Fibroblast of villous mesenchyme (primary cell): ENCODE measurements at places on chromosomes 7 and 10.

- DNase-seq = no peak
These were observed 1061.1 kb upstream of the GHITM start for GRCh38 chr10:83078160-83078559.

GRCh38 chr7:130918129-130919052, 184.4 kb upstream of the KLF14 start:
- DNase-seq = peak; percentile 68

- no peak for DNase-seq
These were observed 37.3 kb upstream of the ADCYAP1R1 start for GRCh38 chr7:31014826-31015225.

DNA sequence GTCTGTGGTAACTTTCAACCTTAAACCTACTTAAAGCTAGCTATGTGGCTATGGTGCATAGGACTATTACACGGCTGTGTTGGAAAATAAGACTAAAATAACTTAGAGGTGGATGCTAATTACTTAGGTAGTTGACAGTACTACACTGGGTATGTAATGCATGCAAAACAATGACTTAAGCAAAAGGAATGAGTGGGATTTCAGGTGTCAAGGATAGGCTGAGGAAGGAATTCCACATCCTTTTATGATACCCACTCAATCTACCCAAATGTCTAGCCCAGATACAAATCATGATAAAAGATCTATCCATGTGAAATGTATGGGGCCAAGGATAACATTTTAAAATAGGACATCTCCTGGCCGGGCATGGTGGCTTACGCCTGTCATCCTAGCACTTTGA, 13.9 kb downstream of the CDNF start:
- DNase-seq = no peak

- DNase-seq = no peak
These were observed 69.4 kb downstream of the TBXAS1 start for GRCh38 chr7:139898483-139898882.

DNA sequence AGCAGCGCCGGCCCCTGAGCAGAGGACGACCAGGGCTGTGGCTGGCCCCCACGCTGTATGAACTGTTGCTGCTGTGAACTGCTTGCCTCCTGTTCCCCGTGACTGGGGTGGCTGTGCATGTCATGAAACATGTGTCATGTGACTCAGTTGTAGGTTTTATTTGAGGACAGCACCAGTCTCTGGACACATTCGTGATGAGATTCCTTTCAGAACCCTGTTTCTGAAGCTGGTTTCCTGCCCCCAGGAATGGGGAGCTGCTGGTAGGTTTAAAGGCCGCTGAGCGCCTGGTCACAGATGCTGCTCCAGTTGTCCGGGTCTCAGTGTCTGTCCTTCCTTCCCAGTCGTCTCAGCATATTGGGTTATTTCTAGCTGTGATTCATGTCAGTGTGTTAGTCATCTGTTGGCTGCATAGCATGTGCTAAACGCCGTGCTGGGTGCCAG, 79.1 kb upstream of the PPIF start:
- DNase-seq = peak; percentile 41

DNA sequence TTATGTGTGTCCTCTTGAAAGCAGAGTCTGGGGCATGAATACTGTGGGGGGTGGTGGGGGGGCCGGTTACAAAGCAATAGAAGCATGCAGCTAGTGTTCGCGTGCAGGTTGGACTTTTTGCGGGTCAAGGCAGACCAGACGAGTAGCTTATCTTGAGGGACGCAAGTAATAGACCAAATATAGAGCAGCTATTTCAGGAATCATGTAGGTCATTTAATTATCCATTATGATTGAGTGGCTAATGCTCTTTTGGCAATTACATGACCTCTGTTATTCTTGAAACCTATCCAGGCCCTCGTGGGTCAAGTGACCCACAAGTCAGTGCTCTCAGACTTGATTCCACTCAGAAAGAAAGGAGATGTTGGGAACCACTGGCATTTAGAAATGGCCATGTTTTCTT, 93.0 kb downstream of the BTRC start:
- DNase-seq = no peak

DNA sequence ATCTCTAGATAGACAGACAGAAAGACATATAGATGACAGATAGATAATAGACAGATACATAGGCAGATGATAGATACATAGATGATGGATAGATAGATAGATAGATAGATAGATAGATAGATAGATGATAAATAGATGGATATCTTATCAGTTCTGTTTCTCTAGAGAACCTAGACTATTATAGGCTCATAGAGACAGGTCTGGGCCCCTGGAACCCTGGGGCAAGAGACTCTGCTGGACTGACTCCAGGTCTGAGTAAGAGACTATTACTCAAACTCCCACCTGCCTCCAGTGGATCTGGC, 58.3 kb downstream of the FRMPD2 start:
- no peak for DNase-seq

- no peak for DNase-seq
These were observed 362.3 kb upstream of the MTPN start for GRCh38 chr7:136339464-136339863.

GRCh38 chr10:112775381-112775780, 174.7 kb upstream of the TCF7L2 start:
- DNase-seq = peak; percentile 72

- DNase-seq = no peak
These were observed 78.0 kb upstream of the ZNF479 start for GRCh38 chr7:57210212-57210611.

GRCh38 chr10:86368987-86369386, 2.4 kb upstream of the GRID1 start:
- no peak for DNase-seq

- DNase-seq = no peak
These were observed 74.3 kb downstream of the GRK5 start for GRCh38 chr10:119281581-119282071.

DNA sequence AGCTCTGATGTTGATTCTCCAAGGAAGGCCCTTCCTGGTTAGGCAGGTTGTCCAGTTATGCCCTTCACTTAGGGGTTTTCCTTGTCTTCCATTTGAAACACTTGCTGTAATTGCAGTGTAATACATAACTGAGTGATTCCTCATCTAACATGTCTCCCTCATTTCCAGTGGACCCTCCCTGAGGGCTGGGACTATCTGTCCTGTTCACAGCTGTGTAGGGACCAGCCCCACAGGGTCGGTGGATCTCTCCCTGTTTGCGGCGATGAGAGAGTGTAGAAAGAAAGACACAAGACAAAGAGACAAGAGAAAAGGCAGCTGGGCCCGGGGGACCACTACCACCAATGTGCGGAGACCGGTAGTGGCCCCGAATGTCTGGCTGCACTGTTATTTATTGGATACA, 135.9 kb upstream of the EEPD1 start:
- DNase-seq = no peak

- DNase-seq = no peak
These were observed 38.5 kb downstream of the UNC5B start for GRCh38 chr10:71250842-71251241.

DNA sequence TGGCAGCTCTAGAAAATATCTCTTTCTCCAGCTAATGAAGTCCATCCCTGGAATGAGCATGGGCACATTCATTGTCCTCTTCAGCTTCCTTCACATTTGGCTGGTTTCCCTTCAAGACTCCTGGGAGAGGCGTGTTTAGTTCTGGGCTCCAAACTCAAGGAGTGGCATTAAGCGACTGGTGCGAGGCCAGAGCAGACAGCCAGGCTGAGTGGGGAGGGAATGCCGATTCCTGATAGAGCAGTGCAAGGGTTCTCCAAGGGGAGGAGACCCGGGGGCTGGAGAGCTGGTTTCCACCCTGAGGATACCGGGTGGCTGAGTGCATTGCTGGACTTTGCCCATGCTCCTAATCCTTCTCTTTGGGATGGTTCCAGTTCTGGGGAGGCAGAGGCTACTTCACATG, 372.1 kb downstream of the RPS24 start:
- DNase-seq = no peak

DNA sequence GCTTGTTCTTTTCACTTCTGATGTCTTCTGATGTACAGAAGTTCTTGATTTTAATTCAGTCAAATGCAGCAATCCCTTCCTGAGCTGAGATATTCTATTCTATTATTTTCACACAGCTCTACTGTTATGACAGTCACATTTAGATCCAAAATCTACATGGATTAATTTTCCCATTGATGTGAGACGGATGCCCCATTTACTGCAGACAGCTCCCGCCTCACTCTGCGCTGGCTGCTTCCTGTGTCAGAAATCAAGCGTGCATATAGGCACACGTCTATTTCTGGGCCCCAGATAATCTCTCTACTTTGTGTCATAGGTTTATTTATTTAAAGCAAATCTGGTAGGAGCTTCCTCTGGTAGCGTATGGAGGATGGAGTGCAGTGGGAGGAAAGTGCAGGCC, 6.7 kb downstream of the BNIP3 start:
- no peak for DNase-seq

- DNase-seq = no peak
These were observed 37.8 kb upstream of the ATOH7 start for GRCh38 chr10:68269562-68270290.

DNA sequence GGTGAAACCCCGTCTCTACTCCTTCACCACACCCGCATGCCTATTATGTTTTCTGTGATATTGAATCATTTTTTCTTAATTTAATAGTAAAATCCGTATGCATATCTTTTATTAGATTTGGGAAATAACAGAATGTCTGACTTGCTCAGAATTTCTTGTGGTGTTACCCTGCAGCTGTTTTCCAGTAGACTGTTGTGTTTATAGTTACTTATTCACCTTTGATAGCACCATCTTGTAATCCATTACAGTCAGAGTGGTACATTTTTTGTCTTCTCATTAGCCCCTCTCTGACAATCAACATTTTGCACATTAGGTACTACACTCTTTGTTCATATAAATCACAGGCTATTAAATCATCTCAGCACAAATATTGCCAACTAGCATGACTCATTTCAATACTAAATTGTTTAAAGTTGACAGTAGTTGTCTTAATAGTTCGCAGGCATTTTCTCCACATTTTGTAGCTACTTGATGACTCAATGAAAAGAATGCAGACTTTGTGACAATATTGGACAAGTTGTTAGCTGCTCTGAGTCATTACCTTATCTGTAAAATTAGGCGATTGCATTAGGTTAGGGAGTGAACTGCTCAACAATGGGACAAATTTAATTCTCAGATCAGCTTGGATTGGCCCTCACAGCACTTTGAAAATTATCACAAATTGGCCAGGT, 17.8 kb upstream of the SLC16A12 start:
- peak; percentile 83 for DNase-seq

DNA sequence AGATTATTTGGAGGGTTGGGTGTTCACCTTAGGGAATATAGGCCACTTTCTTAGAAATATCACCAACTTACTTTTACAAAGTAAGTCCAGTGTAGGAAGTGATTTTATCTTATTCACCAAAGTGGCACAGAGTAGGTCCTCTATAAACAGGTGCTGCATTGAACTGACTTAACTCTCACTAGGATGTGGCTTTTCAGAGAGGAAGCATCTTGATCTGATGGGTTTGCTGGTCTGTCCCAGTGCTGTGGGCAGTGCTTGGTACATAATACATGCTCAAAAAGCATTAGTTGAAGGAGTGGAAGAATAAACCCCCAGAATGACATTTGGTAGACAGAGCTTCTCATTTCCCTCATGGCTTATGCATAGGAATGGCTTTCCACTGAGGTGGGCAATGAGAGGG, 334.7 kb downstream of the LRMDA start:
- no peak for DNase-seq

DNA sequence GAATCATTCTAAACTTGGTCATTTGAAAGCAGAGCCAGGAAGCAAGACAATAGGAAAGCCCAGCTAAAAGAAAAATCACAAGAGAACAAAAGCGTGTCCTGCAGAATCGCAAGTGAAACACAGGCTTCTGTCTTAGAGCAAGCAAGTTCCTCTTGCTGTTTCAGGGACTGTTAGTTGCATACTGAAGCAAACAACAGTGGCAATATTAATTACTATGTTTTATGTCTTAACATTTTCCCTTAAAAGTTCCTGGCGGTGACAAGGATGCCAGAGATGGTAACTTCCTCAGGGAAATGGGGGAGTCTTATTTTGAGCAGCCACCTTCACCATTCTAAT, 217.1 kb downstream of the GFRA1 start:
- DNase-seq = no peak

- DNase-seq = no peak
These were observed 77.9 kb upstream of the PFKP start for GRCh38 chr10:2989292-2989947.

DNA sequence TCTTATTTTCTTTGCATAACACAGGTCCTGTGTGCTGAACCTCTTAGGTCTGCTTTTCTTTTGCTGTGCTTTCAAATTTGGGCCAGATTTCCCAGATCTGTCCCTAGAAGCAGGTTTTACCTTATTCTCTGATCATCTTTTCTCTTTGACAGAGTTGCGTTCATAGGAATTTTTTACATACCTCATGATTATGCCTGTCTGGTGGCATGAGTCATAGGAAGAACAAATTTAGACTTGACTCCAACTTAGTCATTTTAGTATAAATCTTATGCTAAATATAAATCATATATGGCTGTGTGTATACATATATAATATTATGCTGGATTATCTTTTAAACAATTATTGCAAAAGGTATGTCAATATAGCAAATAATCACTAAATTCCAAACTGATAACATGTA, 1038.9 kb downstream of the GRM8 start:
- no peak for DNase-seq

DNA sequence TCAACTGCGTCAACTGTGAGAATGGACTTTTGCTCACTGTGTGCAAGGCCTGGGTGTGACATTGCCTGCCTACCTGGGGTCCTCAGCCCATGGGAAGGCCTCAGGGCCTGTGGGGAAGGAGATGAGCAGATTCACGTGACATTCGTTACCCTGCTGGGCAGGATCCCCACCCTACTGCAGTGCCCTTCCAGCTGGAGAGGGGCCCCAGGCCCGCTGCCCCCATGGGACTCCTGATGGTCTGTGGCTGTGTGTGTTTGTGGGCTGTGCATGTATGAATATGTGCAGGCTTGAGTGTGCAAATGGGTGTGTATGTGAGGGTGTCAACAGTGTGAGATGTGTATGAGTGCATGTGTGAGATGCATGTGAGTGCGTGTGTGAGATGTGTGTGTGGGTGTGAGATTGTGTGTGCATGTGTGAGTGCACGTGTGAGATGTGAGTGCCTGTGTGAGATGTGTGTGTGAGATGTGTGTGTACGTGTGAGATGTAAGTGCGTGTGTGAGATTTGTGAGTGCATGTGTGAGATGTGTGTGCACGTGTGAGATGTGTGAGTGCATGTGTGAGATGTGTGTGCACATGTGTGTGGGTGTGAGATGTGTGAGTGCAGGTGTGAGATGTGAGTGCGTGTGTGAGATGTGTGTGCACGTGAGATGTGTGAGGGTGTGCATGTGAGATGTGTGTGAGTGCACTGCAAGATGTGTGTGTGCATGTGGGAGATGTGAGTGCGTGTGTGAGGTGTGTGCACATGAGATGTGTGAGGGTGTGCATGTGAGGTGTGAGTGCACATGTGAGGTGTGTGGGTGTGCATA, 29.7 kb downstream of the PPIF start:
- no peak for DNase-seq

GRCh38 chr10:44046605-44047004, 338.3 kb downstream of the CXCL12 start:
- DNase-seq = no peak

DNA sequence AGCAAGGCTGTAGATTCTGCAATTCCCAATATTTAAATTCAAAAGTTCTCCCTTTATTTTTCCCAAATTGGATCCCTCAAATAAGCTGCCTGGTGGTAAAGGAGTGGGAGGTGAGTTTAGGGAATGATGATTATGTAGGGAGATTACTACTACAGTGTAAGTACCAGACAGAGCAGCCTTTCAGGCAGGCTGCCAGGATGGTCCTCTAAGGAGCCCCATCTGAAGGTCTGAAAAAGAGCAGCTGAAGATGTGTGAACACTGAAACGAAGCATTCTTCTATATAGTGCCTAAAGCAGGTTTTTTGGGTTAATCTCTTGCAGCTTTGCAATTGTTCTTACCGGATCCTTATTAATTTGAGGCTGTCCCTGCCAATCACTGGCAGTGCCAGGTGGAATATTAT, 84.7 kb downstream of the CREB5 start:
- DNase-seq = no peak

- no peak for DNase-seq
These were observed 125.8 kb upstream of the GAD2 start for GRCh38 chr10:26090762-26091161.
